Activated CD4-positive, alpha-beta T cell treated with anti-CD3 and anti-CD28 coated beads, Interleukin-2, amount 10 ng/mL, durations not matched to agents 7 days and 5 days (primary cell): ENCODE measurements at places on chromosomes 4 and X. TPM values are rescaled to one million over a fixed set of nuclear protein-coding genes. Genes with fewer than 3 reads are reported as not detected.

GRCh38 chr4:99447079-99447478 lies 11.9 kb upstream of the ADH7 start:
- DNase-seq: no peak

IQSEC2 gene
- total RNA-seq: 0.12 TPM

- DNase-seq: no peak
Measured at GRCh38 chr4:148926276-148927260, 484.4 kb upstream of the NR3C2 start.

DNA sequence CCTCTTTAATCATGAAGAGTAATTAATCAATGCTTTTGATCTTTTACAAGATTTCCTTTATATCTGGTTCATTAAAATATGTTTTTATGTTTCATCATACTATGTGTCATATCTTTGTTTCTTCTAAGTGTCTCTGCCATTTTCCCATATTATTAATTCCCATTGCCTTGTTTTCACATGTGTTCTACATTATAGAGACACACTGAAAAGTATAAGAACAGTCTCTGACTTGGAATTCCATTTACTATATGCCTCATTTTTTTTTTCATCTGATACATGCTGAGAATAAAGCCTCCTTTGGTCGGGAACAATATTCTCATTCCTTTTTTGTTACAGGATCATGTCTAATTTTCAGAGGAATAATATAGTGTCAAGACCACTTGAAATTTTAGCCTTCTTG lies 4.3 kb downstream of the BANK1 start:
- no peak for DNase-seq

DNA sequence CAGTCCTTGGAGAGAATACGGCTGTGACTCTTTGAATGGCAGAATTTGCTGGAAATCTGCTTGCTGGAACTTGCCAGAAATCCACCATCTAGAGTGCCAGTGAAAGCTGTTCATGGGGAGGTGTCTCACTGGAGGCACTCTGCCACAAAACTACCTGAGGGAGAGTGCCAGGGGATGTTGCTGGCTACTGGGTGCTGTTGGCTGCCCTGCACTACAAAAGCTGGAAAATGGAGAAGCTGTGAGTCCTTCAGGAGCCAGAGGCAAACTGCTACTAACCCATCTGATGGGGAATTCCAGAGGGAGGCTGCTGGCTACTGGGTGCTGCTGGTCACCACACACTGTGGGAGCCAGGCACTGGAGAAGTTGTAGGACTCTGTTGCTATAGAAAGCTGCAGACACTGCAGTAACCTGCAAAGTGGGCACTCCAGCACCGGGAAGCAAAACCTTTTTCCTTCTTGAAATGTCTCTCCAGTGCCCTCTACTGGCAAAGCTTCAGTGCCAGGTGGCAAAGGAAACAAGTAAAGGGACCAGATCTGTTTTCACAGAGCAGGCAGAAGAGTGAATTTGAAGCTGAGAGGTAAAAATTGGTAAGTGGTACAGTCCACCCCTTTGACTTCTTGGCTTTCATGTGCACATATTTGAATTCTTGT lies 47.8 kb upstream of the HSD17B10 start:
- peak; percentile 65 for DNase-seq

ARX gene
- total RNA-seq: not detected

DNA sequence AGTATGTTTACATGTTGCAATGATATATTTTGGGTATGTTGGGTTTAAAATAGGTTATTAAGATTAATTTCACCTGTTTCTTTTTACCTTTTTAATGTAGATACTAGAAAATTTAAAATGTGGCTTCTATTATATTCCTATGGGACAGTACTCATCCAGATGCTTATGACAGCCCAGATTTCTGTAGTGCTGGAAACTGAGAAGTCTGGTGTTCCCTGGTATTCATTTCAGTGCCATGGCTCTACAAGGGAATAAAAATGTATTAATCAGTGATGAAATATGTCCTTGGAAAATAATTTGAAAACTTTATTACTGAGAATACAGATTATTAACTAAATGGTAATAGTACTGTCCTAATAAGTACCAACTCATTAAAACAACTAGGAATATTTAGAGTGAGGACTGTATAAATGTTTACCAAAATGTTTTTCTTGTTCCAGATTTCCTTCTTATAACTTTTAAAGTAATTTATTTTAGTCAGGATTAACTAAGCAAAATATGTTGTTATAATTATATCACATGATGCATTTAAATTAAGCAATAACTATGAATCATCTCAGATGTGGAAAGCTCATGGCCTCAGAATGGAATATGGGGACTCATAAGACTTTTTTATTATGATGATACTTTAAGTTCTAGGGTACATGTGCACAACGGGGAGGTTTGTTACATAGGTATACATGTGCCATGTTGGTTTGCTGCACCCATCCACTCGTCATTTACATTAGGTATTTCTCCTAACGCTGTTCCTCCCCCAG lies 25.3 kb downstream of the ARHGAP24 start:
- DNase-seq: no peak

CUL4B gene
- 44.8 TPM for total RNA-seq
